ENCODE measurements at places on chromosomes 7 and 10. TPM values are rescaled to one million over a fixed set of nuclear protein-coding genes. Genes with fewer than 3 reads are reported as not detected.

CPVL gene
- total RNA-seq, result 37.5 TPM

SLC26A5 gene
- not detected for total RNA-seq

POLR3A gene
- total RNA-seq, result 7.3 TPM

DNA sequence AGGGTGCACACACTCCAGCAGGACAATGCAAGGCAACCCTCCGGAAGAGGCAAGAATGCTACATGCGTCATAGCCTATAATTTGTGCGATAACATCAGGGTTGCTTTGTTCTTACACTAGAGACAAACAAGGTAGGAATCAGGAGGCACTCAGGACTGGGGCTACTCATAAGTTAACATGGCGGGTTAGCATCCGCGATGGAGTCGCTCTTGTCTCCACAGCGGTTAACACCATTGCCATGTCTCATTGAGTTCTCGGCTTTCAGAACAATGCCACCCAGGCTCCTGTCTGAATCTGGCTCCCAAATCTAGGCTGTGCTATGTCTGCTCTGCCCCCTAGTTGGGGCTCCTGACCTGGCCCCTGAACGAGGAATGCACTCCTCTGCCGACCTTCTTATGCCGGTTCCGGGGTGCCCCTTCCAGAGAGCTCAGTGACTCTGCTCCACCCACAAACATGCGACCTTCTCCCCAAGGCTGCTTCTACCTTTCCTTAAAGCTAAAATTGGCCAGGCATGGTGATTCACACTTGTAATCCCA is 24.9 kb upstream of the SLF2 start:
- no peak for DNase-seq

- DNase-seq, result no peak
These were observed 14.8 kb downstream of the OGDHL start for GRCh38 chr10:49747303-49747646.

DNA sequence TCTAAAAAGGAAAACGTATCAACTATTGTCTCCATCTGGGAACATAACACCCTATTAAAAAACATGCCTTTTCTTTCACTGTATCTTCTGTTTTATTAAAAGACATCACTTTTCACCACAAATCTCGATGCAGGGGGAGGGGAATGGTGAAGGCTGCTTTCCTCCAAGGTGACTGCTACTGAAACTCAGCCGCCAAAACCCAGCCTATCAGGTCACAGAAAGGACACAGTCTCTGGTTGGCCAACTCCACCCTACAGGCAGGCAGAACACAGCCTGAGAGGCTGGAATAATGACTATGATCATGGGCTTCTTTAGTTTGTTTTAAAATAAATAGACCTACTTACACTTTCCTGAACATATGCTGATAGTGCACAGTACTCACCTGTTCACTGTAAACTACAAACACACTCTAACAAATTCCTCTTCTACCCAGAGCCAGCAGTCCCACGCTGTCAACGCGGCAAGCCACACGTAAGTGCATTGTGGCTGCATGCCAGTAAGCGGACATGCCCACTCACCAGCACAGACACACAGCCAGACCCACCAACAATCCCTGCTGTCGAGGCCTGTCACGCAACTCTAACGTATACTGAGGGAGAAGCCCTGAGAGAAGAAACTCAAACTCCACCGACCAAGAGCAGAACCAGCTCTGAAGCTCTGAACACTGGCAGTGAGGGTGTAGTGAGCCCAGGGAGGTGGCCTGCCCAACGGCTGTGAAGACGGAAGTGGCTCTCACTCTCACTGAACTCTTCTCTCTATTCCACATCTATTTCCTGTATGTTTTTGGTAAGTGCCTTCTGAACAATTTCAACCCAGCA is 41.8 kb downstream of the NCAPG2 start:
- DNase-seq, result no peak

TFR2 gene
- total RNA-seq, result 0.13 TPM

DNA sequence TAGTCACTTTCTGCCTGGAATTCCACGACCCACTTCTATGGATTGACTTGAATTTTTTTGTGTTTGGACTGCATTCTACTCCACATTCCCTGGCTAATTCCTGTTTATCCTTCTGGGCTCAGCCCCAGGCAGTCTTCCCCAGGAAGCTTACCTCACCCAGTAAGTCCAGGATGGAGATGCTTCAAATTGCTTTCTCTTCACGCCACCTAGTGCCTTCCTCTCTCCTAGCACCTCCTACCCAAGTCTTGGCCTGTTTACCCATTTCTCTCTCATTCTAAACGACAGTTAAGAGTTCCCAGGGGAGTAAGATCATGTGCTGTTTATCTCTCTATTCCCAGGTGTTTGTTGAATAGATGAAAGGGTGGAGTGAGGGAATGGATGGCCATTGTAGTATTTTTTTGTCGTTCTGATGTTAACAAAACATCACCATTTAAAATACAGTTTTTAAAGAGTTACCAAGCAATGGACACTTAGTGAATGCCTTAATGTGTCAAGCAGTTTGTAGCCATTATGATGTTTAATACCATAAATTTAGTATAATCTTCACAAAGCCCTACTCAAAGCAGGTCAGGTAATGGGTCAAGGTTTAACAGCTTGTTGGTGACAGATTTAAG is 45.5 kb upstream of the TARP start:
- no peak for DNase-seq

PTF1A gene
- total RNA-seq, result not detected

GRCh38 chr7:37971491-37971890 is 51.1 kb downstream of the EPDR1 start:
- no peak for DNase-seq

PMS2 gene
- 5.2 TPM for total RNA-seq

GRCh38 chr7:125930848-125931247 is 1001.2 kb upstream of the POT1 start:
- no peak for DNase-seq

DNA sequence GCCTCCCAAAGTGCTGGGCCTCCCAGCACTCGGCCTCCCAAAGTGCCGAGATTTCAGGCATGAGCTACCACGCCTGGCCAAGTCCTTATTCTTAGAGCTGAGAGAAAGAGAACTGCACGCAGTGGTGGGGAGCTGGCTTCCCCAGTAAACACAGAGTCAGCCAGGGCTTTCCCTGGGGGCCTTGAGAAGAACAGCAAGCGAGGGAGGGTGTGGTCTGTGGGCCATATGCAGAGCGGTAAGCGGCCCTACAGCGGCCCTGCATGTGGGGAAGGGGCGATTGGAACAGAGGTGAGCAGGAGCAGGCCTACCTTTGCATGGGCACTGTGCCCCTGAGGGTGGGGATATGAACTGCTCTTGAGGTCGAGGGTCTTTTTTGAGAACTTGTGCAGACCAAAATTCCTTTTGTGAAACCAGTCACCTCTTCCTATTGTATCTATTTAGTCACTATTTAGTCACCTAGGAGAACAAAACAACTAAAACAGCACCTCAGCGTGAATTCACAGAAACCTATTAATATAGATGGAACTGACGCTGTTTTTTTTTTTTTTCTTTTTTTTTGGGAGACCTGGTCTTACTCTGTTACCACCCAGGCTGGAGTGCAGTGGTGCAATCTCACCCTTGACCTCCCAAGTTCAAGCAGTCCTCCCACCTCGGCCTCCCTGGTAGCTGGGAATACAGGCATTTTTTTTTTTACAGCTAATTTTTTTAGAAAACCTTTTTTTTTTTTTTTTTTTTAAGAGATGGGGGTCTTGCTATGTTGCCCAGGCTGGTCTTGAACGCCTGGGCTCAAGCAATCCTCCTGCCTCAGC is 36.9 kb upstream of the SH2D4B start:
- peak; percentile 79 for DNase-seq

GRCh38 chr10:23406409-23406808 is 32.5 kb upstream of the OTUD1 start:
- DNase-seq, result no peak

DNA sequence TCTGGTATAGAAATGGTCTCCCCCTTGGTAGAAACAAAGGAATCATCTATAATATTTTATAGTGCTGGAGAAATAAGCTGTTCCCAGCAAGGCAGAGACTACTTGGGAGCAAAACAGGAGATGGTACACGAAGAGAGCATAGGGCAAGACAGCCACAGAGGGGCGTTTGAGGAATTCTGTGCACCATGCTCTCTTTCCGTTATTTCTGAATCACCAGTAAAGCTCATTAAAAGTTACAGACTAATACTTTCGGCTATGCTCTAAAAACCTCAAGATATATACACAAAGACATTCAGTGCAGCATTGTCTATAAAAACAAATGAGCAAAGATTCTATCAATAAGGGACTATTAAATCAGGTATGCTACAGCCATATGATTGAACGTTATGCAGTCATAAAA is 68.5 kb upstream of the FHIP2A start:
- no peak for DNase-seq

FXYD4 gene
- not detected for total RNA-seq

GRCh38 chr10:100998991-100999741 is 442 bp upstream of the LZTS2 start:
- peak; percentile 91 for DNase-seq

- DNase-seq, result no peak
These were observed 10.1 kb upstream of the LEP start for GRCh38 chr7:128231021-128231420.

CDC14C gene
- total RNA-seq, result not detected

GRCh38 chr7:95687759-95688343 is 84.5 kb upstream of the DYNC1I1 start:
- DNase-seq, result no peak

DNA sequence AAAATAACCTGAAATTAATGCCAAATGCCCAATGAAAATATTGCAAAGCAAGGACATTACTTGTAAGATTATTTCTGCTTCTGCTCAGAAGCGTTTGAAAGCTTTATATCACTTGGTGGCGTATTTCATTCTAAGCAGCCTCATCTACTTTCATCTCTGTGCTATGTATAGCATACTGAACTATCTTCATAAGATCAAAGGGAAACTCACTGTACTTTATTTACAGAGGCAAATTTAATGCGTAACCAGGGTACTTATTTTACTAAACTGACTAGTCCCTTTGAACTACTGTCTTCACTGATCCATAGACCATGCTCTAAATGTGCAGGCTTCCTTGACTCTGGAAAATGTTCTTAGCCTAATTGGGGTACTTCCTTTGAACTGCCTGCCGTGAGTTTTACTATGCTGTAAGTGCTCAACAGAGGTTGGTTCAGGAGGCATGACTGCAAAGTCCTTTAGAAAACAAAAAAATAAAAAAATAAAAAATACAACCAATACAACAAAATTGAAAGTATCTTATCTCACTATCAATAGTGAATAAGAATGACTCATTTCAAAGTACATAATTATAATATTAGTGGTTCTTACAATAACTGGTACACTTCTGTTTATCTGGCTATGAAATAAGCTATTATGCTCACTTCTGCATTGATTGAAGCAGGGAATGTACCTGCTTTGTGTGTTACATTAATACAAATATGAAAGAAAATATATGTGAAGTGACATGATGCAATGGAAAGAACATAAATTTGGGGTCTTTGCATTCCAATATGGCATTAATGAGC is 41.0 kb upstream of the TSPAN12 start:
- DNase-seq, result no peak

DNA sequence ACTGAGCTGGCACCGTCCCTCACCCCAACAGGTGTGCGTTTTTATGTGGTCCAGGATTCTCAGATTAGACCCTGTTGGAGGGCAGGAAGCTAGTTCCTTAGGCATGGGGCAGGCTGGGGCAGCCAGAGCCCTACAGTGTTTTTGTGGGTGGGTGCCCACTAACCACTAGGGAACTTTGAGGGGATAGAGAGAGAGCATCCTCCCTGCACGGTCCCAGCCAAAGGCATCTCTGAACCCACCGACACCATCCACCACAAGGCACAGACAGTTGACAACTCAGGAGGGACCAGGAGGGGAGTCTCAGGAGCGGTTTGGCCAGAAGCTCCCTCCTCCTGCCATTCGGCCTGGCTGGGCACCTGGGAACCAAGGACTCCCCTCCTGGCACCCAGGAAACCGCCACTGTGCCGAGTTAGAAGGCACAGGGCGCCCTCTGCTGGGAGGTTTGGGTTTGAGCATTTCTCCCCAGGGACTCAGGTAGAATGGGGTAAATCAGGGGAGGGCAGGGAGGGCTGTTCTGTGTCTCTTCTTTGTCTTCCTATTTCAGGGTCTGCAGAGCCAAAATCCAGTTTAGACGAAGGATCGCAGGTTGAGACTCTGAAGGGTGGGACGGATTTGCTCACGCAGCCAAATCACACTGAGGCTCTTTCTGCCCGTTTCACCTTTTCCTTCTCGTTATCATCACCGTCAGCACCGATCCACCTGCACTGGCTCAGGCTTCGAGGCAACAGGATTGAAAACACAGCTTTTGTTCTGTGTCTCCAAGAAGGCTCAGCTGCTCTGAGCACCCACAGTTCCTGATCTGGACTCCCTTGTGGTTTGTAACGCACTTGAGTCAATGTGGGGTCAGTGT is 84.8 kb upstream of the COL13A1 start:
- peak; percentile 70 for DNase-seq

DNA sequence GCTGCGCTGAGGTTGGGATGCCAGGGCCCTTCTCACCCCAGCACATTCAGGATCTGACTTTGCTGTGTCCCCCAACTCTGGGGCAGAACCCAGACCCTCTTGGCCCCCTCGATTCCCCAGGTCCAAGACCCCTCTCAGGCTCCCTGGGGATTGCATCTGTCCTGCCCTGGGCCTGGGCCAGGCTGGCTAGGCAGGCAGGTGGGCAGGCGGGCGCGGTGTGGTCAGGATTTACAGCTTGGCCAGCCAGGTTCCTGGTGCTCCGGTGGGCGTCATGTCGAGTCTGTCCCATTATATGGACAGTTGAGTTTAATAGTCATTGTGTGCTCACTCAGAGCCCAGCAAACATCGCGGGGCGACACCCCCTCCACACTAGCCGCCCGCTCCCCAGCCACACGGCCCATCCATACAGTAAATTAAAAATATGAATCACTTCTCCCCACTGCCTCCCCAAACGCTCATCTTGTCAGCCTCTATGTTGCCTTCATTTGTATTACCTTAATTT is 23.5 kb downstream of the POLL start:
- peak; percentile 29 for DNase-seq

GRCh38 chr10:75269605-75270004 is 33.8 kb upstream of the COMTD1 start:
- DNase-seq, result no peak

CD36 gene
- 1,239 TPM for total RNA-seq

LIPF gene
- total RNA-seq, result not detected

DNA sequence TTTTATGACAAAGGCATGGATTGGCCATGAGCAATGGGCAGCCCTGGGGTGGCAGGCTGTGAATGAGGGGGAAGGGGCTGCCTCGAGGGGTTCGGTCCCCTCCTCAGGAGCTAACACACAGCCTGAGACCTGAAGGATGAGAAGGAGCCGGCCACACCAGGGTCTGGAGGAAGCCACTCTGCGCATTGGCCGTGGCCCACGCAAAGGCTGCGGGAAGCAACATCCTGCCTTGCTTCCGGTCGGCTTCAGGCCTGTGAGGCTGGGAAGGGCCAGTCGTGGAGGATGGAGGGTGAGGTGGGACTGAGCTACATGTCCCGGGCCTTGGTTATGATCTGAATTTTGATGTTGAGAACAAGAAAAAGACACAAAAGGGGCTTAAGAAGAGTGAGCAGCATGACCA is 49.4 kb downstream of the RGS10 start:
- DNase-seq, result no peak

DNA sequence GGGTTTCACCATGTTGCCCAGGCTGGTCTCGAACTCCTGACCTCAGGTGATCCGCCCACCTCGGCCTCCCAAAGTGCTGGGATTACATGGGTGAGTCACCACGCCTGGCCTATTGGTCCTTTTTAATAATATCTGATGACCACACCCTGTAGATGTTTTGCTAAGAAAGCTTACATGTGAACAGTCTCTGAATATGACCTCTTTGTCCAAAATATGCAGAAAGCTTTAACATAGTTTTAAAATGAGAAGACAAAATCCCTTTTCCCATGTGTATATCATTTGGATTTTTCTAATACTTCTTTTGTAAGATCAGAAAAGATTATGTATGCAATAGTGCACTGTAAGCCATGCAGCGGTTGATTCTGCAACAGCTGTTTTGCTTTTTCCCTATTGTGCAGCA is 38.5 kb downstream of the MCU start:
- no peak for DNase-seq

- DNase-seq, result no peak
These were observed 10.2 kb downstream of the AKR1C4 start for GRCh38 chr10:5206799-5207198.

Measured in Right ventricle myocardium superior (tissue), 1 donor.